ENCODE measurements at places on chromosomes 2 and 18.
A peak's percentile ranks its signal among the peaks of the same experiment; 100 is the strongest.

DNA sequence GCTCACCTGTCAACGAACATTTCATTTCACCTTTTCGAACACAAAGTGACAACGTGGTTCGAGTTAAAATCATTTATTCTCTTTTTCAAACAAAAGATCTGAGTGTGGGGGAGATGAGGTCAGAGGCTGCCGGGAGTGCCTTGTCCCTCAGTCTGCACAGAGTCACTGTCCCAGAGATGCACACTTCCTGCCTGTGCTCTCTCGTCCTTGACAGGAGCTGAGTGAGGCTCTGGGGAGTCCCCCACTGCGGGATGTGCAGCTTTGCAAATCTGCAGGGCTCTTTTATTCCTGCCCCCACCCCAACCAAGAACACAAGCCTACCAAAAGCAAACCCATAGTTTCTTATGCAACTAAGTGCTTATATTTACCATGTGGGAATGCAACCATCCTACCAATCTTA lies 497.8 kb downstream of the EIPR1 start:
- DNase-seq: no peak

DNA sequence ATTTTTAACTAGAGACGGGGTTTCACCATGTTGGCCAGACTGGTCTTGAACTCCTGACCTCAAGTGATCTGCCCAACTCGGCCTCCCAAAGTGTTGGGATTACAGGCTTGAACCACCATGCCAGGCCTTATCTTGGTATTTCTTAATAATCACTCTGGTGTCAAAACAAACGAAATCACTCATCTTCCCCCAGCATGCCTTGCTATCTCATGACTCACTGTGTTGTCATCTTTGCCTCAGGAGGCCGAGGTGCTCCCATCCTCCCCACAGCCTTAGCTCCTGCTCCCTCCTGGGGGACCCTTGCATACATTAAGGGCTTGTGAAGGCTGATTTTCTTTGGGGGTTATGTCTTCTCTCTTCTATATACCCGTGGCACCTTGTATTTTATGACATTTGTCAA lies 250.1 kb upstream of the DPP10 start:
- no peak for DNase-seq

DNA sequence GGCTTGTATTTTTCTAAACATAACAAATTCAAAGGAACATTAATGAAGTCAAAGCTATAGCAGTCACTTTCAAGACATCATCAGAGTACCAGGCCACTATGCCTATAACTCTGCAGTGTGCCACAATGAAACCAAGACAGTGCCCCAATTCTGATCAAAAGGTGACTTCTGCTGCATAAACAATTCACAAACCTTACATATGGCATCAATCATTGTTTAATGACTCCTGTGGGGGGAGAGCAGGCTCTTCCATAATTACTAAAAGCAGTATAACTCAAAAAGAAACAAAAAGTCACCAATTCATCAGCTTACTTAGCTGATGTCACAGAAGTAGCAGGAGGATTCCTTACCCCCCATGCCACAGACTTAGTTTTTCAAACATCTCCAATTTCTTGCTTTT lies 15.5 kb downstream of the LPIN2 start:
- DNase-seq: no peak

GRCh38 chr2:226446406-226447001 lies 353.1 kb downstream of the IRS1 start:
- no peak for DNase-seq

DNA sequence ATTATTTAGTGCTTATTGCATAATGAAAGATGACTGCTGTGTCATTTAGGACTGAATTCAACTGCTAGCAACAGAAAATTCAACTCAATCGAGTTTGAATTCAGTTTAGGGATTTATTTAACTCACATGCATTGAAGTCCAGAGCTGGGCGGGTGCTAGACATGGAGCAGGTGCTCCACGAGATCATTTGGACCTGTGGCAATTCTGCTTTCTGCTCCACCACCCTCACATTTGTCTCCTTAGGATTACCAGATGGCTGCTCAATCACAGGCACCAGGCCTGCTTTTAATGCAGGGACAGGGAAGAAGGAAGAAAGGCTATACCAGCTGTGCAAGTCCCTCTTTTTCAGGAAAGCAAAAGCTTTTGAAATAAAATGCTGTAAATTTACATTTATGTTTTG lies 572.9 kb upstream of the SLC8A1 start:
- no peak for DNase-seq

- no peak for DNase-seq
Observed at GRCh38 chr18:37298816-37299215, 266.8 kb downstream of the CELF4 start.

- peak; percentile 98 for DNase-seq
Observed at GRCh38 chr2:75605770-75606529, 40.6 kb upstream of the MRPL19 start.

DNA sequence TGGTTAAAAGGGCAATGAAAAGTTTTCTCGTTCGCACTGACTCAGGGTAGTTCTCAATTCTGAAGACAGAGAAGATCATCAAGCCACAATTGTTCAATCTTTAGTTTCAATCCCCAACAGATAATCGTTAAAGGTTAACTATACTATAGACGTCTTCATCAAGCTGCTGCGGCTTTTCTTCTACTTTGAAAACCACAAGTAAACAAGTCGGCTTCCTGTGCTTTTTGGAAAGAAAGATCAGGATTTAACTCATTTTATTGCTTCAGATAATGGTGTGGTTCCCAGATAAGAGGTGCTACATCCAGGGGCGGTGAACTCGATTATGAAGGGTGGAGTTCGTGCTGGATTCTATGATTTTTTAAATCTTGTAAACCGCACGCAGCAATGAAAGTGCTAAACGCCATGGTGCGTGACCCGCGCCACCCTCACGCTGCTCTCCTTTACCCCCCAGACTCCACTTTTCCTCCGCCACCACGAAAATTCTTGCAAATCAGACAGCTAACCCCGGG lies 545 bp upstream of the CDCA7 start:
- peak; percentile 2 for DNase-seq
